ENCODE measurements at places on chromosomes 6 and 20. TPM values are rescaled to one million over a fixed set of nuclear protein-coding genes. Genes with fewer than 3 reads are reported as not detected.

The OPRL1 gene
- 2.0 TPM for total RNA-seq

The SLC22A16 gene
- total RNA-seq: not detected

The HLA-DRB1 gene
- not detected for total RNA-seq

The RIMS4 gene
- total RNA-seq: not detected

The OR2J1 gene
- total RNA-seq: not detected

The ARMH2 gene
- total RNA-seq: not detected

The DYNLT2 gene
- total RNA-seq: 0.85 TPM

The RIPOR2 gene
- total RNA-seq: not detected

The DEFB124 gene
- total RNA-seq: not detected

The NR2E1 gene
- not detected for total RNA-seq

The GNMT gene
- 0.21 TPM for total RNA-seq

The TCP11 gene
- total RNA-seq: 0.18 TPM

The TAGAP gene
- not detected for total RNA-seq

The PAK5 gene
- total RNA-seq: not detected

The CLVS2 gene
- not detected for total RNA-seq

The ARFGAP1 gene
- 52.6 TPM for total RNA-seq

The OXT gene
- total RNA-seq: not detected

The RPN2 gene
- 269 TPM for total RNA-seq

The NOX3 gene
- not detected for total RNA-seq

The PKIB gene
- total RNA-seq: 0.13 TPM

The HDGFL1 gene
- total RNA-seq: not detected

The TPBG gene
- 9.0 TPM for total RNA-seq

The ADGRG6 gene
- 10.0 TPM for total RNA-seq

The RSPH4A gene
- 0.13 TPM for total RNA-seq

The GLP1R gene
- not detected for total RNA-seq

The FANCE gene
- 8.9 TPM for total RNA-seq

The TRAPPC3L gene
- 0.04 TPM for total RNA-seq

The C6orf163 gene
- 0.56 TPM for total RNA-seq

The RNF114 gene
- 33.2 TPM for total RNA-seq

The C20orf204 gene
- total RNA-seq: 1.9 TPM

The SIRPA gene
- total RNA-seq: 14.5 TPM

The NTSR1 gene
- total RNA-seq: 2.2 TPM

The SPDEF gene
- not detected for total RNA-seq

The CCM2L gene
- 6.4 TPM for total RNA-seq

The PTCHD4 gene
- total RNA-seq: 3.3 TPM

The SLC17A4 gene
- not detected for total RNA-seq

The ADAM33 gene
- 0.07 TPM for total RNA-seq

Measured in pulmonary artery endothelial cell (primary cell).